Frontal cortex (tissue), 4 donors: ENCODE measurements at places on chromosomes 11 and 22. TPM values are rescaled to one million over a fixed set of nuclear protein-coding genes. Genes with fewer than 3 reads are reported as not detected.

Gene RHOD
- 0.82 TPM for total RNA-seq

Gene CBX7
- total RNA-seq, result 6.1 TPM

Gene JHY
- 10.6 TPM for total RNA-seq

Gene MS4A15
- total RNA-seq, result not detected

DNA sequence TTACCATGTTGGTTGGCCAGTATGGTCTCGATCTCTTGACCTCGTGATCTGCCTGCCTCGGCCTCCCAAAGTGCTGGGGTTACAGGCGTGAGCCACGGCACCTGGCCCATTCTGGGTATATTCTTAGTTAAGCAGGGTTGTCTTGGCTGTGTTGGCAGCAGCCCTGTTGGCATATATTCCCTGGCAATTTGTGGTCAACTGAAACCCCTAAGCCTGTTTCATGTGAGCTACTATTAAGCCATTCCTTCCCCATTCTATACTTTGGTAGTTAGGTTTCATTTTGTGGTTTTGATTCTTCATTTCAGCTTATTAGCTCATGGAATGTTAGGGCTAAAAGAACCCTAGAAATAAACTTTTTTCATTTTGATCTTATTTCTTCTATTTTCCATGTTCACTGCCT is 22.2 kb upstream of the IL18BP start:
- DNase-seq, result no peak

DNA sequence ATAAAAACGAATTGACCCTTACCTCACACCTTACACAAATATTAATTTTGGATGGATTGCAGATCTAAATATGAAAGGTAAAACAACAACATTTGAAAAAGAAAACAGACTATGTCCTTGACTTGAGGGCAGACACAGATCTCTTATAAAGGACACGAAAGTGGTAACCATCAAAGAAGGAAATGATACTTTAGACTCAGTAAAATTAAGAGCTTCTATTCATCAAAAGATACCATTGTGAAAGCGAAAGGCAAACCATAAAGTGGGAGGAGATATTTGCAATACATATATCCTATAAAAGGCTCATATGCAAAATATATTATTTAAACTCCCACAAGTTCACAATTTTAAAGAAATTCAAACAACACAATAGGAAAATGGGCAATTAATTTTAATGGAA is 5.0 kb downstream of the HEPACAM start:
- no peak for DNase-seq

DNA sequence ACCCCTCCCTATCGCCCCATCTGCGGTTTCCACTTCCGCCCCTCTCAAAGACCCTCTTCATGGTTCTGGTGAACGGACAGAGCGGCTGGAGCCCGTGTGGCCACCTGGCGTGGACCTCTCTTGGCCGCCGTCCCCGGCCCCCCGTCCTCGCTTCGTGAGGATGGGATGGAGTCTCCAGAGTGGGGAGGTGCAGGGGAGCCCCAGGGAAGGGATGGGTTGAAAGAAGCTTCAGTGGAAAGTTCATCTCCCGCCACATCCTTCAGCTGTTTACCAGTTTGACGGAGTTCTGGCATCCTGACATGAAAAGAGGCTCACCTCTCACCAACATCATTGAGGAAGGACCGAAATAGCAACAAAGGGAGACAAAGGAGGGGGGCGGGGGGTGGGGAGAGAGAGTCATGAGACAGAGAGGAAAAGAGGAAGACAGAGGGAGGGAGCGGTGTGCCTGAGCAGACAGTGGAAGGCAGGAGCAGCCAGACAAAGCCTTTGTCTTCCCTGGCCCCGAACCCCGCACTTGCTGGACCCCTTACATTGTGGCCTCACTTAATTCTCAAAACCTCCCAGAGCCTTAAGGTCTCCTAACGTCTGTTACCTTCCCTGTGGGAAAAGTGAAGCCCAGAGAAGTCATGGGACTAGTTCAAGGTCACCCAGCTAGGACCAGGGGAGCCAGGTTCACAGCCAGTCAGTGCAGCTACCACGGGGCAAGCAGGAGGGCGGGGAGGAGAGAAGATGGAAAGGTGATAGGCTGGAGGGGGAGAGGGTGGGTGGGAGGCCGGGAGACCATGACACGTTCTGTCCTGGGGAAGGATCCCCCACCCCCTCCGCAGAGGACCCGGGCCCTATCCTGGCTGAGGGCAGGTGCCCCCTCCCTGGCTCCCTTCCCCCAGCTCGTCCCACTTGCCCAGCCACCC is 54.9 kb downstream of the CD6 start:
- DNase-seq, result no peak

DNA sequence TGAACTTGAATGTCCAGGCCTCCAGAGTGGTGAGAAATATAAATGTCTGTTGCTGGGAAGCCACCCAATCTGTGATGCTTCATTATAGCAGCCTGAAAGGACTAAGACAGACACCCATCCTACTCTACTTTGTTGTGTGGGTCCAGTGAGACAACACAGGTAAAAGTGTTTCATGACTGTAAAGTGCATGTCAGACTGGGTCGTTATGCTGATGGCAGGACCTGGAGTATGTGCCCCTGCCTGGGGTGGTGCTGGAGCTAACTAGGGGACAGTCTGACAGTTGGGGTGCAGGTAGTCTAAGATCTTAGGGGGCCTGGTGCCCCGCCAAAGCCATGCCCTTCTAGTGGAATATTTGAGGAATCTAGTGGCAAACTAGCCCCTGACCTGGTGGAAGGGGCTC is 165.6 kb downstream of the TRIM29 start:
- DNase-seq, result no peak

- DNase-seq, result no peak
Measured at GRCh38 chr22:17743661-17744411, 30.4 kb downstream of the BID start.
